ENCODE measurements at places on chromosomes 7 and 10.

GRCh38 chr10:73781548-73781878, 335 bp upstream of the CHCHD1 start:
- DNase-seq: no peak

- DNase-seq: no peak
Measured at GRCh38 chr10:17144757-17145156, 15.1 kb upstream of the CUBN start.

- DNase-seq: no peak
Measured at GRCh38 chr10:71837098-71837827, 13.8 kb downstream of the PSAP start.

GRCh38 chr10:108696792-108697477, 1226.4 kb downstream of the XPNPEP1 start:
- no peak for DNase-seq

- DNase-seq: no peak
Measured at GRCh38 chr10:58082248-58082647, 185.4 kb downstream of the IPMK start.

DNA sequence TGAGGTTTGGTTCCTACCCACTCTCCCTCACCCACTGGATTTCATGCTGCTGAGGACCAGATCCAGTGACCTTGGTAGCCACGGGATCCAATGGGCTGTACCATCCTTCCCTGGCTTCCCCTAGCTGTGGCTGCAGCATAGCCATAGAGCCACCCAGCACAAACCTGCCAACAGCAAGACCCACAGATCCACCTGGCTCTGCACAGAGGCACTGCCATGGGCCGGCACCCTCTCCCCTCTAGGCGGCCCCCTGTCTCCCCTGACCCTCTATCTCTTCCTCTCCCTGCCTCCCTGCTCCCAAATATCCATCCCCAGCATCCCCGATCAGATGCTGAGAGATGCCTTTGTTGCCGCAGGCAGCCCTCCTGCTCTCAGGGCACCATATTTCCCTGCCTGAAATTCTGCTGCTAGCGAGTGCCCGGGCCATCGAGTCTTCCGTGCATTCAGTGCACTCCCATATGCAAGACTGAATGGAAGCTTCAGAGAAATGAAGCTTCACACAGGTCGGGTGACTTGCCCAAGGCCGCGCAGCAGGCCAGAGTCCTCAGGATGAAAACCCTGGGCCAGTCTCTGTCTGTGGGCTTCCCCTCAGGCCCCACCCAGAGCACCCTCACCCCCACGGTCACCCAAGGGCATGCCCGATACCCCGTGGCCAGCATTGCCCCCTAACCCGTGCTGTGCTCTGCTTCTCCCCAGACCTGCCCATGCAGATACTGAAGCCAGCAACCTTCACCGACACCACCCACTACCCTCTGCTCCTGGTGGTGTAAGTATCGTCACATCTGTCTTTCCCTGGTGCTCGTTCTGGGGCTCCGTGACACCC, 130.8 kb downstream of the PAXIP1 start:
- DNase-seq: no peak

GRCh38 chr7:85075864-85076263, 111.0 kb downstream of the SEMA3D start:
- DNase-seq: no peak

DNA sequence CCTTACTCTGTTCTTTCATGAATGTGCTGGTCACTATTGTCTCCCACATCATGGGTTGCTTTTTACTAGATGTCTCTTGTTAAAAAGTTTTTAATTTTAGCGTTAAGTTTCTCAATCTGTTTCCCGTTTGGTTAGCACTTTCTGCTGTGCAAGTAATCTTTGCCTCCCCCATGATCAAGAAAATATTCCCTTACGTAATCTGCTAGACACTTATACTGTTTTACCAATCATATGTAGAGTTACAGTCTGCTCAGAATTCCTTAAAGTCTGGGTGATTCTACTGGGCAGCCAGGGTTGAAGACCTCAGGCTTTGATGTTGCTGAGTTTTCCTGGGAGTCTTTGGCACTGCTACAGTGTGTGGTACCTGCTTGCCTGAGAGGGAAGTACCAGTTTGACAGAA, 38.2 kb upstream of the RPA3 start:
- no peak for DNase-seq

- no peak for DNase-seq
Measured at GRCh38 chr7:51228386-51228958, 88.1 kb downstream of the COBL start.

- no peak for DNase-seq
Measured at GRCh38 chr7:84009051-84009450, 185.5 kb downstream of the SEMA3A start.

- DNase-seq: no peak
Measured at GRCh38 chr7:167976-168791, 24.2 kb upstream of the FAM20C start.

- no peak for DNase-seq
Measured at GRCh38 chr10:125984346-125984745, 88.0 kb downstream of the FANK1 start.

DNA sequence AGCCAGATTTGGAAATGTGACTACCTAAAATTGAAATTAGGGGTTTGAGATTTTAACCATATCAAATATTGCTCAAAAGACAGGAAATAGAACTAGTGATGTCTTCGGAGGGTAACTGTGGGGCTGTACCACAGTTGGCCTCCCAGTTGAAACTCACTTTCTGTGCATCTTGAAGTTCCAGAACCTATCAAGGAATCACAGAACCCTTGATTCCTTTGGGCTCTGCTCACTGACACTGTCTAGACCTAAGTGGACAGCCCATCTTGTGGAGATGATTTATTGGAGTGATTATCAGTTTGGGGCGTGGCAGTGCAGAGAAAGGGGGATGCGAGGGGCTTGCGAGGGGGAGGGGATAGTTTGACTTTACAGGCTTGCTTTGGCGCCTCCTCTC, 134.2 kb upstream of the GJD4 start:
- no peak for DNase-seq

DNA sequence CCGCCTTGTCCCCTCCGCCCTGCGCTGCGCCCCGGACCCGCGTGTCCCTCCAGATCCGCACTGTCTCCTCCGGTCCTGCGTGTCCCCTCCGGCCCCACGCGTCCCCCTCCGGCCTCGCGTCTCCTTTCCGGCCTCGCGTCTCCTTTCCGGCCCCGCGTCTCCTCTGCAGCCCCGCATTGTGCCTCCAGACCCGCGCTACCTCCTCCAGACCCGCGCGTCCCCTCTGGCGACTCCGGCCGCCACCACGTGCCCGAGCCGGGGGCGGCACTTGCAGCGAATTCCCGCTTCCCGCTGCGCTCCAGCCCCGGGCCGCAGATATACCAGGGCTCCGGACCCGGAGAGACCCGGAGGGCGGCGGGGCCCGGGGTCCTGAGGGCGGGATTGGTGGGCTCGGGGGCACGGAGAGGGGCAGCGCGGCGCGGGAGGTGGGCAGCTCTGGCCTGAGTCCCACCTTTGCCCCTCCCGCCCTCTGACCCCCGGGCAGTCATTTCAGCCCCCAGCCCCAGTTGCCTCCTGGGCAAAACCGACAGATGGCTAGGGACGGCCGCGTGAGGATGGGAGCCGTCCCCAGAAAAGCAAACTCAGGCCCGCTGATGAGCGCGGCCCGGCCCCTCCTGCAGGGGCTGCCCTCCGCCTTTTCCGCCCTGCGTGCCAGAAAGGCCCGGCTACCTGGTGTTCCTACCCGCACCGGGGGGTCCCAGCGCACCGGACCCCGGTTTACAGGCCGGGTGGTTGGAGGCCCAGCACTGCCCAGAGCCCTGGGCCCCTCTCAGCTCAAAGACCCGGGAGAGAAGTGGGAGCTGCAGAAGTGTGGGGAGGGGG, 56.5 kb downstream of the RBM17 start:
- no peak for DNase-seq

DNA sequence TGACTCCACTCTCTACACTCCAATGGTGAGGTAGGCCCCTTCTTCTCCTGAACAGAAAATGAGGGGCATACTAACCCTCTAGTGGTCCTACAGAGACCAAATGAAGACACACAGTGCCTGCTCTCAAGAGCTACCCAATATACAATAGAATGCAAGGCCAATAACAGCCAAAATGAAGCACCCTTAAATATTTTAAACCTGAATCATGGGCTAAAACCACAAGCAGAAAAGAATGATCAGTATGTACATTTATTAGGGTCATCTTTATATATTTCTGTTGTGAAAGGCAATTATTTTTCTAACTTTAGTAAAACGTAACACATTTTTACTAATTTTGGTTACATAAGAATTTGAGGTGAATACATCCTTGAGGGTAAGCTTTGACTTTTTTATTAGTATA, 49.9 kb upstream of the COL1A2 start:
- DNase-seq: no peak

GRCh38 chr7:128904381-128905197, 5.9 kb downstream of the KCP start:
- DNase-seq: peak; percentile 75

DNA sequence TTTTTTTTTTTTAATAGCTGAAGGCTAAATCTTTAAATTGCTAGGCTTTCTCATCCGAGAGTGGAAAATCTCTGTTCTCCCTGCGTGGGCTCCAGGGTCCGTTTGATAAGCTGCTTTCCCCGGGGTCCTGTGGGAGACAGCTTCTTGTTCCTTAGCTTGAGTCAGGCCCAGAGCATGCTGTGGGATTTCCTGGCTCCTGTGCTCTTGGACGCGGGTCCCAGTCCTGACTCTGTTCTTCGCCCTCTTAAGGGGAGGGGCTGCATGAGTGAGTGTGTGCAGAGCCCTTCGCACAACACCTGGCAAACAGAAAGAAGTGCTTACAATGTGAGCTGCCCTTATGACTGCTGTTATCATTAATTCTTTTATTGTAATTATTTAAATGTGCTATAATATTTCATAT, 133.5 kb downstream of the TACC2 start:
- no peak for DNase-seq

GRCh38 chr10:77431209-77431611, 206.4 kb downstream of the KCNMA1 start:
- no peak for DNase-seq
